DMS53 (cell line): ENCODE measurements at places on chromosomes 7 and 10.
A peak's percentile ranks its signal among the peaks of the same experiment; 100 is the strongest.

- no peak for DNase-seq
Observed at GRCh38 chr10:11509036-11509435, 102.4 kb downstream of the USP6NL start.

DNA sequence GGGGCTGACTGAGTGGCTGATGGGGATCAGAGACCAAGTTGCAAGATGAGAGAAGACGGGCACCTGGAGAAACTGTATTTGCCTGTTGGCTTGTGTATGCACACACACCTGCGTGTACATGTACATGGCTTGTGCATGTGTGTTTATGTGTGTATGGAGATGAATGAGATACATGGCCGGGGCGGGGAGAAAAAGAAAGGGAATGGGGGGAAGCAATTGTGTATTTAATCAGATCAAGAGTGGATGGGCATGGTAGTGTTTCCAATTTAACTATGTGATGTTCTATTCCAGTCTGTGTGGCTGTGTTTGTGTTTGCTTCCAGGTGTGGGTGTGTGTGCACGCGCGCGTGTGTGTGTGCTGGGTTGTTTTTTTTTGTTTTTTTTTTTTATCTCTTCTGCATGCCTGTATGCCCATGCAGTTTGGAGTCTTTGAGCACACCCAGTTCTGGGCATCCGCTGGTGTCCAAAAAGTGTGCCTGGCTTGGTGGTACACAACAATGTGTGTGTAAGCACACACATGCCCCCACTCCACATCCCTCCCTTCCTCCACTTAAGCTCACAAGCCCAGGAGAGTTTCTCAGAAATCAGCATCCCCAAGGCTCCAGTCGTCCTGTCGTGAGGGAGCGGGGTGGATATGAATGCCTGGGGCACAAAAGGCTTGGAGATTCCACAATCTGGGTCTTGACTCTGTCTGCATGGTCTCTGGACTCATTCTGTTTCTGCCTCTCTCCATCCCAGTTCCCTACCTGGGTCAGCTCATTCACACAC, 2.5 kb upstream of the VGF start:
- DNase-seq: peak; percentile 49

DNA sequence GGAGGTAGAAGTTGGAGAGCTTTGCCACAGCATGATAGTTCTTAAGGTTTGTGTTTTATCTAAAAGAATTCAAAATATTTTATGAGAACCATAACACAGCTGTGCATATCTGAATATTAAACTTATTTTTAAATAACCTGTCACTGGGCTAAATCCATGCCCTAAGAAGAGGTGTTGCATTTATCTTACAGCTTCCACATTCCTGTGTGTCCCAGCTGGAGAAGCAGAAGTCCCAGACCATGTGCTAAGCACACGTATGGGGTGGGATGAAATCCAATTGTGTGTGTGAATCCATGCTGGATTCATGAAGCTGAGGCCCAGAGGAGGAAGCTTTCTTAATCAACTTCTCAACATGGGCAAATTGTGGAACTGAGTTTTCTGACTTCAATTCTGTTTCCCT, 121.5 kb downstream of the PKD1L1 start:
- DNase-seq: no peak

GRCh38 chr10:22992621-22993020, 64.8 kb downstream of the ARMC3 start:
- peak; percentile 23 for DNase-seq

DNA sequence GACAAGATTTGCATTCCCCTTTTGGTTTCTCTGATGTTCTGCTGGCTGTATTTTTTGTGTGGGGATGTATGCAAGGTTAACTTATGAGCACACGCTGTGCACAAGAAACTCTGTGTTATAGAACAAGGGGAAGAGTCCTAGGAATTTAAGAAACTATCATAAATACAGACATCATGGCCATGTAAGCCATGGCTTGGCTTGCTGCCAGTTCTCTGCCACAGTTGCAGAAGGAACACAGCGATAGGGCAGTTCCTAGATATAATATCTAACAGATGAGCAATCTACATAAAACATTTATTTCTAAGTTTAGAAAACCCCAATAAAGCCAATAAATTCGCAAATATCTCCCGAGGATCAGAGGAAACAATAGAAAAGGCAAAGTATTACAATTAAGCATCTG, 153.3 kb downstream of the LRRTM3 start:
- no peak for DNase-seq
